ENCODE measurements at places on chromosomes 7 and 10.

- no peak for DNase-seq
Measured at GRCh38 chr7:124792002-124792401, 26.4 kb upstream of the GPR37 start.

DNA sequence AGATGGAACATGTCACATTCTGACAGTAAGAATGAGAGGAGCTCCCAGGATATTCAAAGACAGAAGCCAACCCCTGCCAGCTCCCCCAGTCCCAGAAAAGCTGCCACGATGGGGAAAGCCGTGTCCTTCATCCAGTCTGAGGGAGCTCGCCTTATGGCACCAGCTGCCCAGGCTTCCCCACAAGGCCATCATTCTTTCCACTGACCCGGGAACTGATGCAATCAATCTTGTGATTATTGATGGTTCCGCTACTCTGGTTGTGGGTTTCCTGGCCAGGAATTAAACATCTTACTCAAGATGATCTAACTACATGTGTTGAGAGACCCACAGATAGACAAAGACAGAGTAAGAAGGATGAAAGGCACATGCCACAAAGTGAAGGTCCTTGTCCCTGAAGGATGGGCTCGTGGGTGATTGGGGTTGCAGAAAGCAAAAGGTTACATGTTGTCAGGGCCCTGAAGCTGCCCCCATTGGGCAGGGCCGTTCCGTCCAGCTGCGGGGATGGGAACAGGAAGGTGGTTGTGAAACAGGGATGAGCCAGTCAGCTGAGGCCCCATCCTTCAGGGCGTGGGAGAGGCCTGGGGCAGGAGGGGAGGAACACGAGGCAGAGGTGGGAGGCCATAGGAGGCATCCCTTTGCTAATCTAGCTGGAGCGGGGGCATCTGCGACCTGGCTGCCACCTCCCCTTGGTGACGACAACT is 127.6 kb downstream of the OAT start:
- DNase-seq = no peak

GRCh38 chr10:64648915-64649314 is 1127.7 kb downstream of the REEP3 start:
- no peak for DNase-seq

DNA sequence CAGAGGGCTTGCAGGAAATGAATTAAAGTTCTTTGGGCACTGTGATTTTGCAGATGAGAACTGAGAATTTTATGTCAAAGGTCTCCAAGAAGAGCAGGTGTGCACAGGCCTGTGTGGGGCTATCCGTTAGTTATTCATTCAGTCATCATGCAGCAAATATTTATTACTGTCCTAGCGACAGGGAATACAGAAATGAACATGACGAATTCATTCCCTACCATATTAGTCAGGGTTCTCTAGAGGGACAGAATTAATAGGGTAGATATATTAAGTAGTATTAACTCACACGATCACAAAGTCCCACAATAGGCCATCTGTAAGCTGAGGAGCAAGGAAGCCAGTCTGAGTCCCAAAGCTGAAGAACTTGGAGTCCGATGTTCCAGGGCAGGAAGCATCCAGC is 2.9 kb upstream of the MMP21 start:
- no peak for DNase-seq

DNA sequence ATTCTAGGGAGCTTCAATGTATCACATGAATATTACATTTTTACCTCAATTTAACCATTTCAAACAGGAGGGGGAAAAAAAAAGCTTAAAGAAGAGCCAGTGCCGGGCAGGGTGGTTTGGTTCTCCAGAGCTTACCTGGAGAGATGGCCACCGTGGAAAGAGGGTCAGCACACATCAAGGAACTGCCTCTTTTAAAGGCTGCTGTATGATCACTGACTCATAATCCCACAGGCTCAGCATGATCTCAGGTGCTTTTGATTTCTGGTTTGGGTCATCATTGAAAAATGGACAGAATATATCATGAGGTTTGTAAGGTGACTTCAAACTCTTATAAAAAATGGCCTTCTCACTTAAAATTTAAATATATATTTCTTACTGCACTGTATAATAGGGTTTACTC is 67.5 kb upstream of the MDFIC start:
- no peak for DNase-seq

GRCh38 chr10:13794992-13795612 is 208.3 kb downstream of the PRPF18 start:
- no peak for DNase-seq

DNA sequence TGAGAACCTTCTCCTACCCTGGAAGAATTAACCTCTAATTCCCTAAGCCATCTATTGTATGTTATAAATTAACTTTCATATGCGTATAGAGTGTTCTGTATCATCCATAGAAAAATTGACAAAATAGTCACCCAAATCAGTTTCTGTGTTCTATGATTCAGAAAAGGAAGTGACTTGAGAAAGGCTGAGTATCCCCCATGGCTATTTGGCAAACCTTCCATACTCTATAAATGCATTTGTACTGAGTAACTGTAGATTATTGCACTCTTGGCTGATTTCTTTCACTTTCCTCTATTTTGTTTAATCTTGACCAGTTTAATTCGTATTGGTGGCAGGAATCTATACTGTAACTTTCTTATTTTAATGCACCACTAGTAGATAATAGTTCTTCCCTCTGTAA is 182.2 kb downstream of the HTR7 start:
- peak; percentile 82 for DNase-seq

- no peak for DNase-seq
Measured at GRCh38 chr10:34800624-34801023, 14.5 kb downstream of the PARD3 start.

DNA sequence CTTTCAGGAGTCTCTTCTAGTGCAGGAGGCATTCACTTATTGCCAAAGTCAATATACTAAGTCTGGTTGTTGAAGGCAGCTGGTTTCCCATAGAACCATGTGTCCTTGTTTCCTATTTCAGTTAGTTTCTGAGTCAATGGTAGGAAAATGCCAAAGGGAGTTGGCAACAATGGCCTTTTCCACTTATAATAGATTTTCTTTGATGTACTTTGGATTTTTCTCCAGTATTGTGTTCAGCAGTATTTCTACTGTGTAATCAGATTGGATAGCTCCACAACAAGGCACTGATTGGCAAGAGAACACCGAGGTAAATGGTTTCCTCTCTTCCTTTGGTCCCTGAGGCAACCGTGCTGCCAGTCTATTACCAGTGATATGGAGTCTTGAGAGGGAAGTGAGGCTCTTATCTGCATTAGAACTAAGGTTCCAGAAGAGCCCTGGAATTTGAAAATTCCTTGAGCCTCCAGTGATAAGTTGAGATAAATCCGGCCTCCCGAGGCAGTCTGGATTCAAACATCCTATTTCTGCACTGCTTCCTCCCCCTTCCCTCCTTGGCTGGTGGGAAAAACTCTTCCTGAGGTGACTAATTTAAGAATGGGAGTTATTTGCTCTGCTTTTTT is 7.9 kb upstream of the SEPTIN7 start:
- peak; percentile 51 for DNase-seq

DNA sequence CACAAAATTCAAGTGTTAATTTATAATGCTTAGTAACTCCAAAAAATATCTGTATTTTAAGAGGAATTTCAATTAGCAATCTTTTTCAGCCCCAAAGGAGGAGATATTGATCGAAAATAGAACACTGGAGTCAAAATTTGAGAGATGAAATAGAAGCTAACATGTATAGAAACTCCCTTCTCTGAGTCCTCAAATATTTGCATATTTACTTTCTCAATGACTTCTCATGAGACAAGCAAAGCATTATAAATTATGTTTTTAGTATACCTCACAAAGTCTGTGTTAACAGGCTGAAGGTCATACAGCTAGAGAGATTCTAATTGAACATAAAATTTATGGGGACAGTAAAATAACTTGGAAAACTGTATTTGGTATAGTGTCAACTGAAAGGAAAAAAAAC is 260.5 kb downstream of the GPAM start:
- no peak for DNase-seq

GRCh38 chr10:96986200-96986856 is 154.2 kb downstream of the LCOR start:
- no peak for DNase-seq

DNA sequence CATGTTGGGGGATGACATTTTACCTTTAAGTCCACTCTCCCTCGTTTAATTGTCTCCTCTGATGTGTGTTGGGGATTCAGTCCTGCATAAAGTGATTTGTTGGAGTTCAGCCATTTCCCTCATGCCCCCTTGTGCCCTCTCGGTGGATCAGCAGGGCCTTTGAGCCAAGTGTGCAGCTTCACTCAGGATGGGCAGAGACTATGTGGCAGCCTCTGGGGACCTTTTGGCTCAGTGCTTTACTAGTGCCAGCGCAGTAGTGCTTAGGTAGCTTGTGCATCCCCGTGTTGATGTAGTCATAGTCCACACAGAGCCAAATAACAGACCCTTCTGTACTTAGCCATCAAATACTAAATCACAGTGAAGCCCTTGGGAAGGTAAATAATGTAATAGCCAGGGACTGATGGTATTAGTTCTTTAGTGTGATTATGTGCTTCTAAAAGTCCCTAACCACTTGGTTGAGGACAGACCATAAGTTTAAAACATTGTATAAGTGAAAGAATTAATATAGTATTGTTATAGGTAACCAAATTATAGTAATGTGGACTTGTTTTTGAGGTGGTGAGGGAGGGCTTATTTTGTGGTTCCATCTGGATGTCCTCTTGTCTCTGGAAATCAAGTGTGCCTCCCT is 11.4 kb downstream of the BUB3 start:
- no peak for DNase-seq

DNA sequence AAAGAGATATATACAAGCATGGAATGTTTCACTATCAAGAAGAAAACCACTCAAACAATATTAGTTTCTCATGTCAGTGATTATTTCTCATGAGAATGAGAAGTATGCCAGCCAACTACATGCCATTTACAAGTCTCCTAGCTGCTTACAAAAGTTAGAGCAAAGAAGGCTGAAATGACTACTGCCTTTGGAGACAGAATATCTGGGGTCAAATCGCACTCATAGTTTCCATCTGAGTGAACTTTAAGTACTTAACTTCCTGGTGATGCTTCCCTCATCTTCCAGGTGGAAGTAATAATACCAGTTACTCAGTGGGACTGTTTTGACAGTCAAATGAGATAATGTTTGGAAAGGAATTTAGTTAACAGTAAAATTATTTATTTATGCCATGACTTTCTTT is 42.0 kb upstream of the RHOBTB1 start:
- peak; percentile 52 for DNase-seq

DNA sequence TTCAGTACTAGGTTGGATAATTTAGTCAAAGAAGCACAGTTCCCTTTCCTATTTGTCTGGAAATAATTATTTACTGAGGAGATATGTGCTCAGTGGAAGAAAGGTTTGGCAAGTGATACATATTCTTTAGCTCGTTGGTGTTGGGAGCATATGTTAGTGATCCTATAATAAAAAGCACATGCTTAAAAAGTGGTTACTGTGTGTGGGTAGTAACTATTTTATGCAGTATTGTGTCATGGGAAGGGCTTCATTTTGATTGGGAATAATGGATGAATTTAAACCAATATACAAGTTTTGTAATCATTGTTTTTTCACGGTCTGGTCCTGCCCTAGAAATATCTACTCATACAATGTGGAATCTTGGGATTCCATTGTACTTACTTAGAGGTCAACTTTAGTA is 188.7 kb upstream of the PPP1R3A start:
- no peak for DNase-seq

DNA sequence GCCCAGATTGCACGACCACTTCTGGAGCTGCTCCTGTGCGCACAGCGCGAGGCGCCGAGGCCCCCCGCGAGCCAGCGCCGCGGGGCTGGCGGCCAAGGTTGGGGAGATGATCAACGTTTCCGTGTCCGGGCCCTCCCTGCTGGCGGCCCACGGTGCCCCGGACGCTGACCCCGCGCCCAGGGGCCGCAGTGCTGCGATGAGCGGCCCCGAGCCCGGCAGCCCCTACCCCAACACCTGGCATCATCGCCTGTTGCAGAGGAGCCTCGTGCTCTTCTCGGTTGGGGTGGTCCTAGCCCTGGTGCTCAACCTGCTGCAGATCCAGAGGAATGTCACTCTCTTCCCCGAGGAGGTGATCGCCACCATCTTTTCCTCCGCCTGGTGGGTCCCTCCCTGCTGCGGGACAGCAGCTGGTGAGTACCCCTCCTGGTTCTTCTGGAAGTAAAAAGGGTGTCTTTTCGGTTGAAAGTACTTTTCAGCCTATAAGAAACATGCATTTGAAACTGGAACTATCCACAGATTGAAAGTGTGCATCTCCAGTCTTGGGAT is 683 bp downstream of the INSIG1 start:
- DNase-seq = no peak

GRCh38 chr7:17936321-17936720 is 4.0 kb downstream of the SNX13 start:
- no peak for DNase-seq

DNA sequence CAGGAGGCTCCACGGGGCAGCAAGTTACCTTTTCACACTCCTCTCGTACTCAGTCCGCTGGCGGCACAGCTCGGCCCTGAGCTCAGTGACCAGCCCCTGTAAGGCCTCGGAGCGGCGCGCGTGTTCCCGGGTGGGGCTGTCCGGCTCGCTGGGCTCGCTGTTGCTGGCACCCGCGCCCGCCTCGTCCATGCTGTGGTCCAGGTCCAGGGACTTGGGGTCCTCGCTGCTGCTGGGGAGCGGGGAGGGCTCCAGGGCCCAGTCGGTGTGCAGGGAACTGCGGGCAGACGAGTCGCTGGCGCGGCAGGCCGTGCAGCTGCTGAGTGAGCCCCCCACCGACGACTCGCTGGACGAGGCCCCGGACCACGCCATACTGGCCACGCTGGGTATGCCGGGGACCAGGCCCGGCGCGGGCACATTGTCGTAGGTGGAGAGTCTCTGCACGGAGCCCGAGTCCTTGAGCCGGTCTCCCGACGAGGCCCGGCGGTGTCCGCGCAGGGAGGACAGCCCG is 143.8 kb downstream of the MAPK8 start:
- no peak for DNase-seq

GRCh38 chr10:109062371-109062770 is 860.9 kb downstream of the XPNPEP1 start:
- DNase-seq = peak; percentile 35

GRCh38 chr7:47574482-47575329 is 7.2 kb downstream of the TNS3 start:
- DNase-seq = no peak

DNA sequence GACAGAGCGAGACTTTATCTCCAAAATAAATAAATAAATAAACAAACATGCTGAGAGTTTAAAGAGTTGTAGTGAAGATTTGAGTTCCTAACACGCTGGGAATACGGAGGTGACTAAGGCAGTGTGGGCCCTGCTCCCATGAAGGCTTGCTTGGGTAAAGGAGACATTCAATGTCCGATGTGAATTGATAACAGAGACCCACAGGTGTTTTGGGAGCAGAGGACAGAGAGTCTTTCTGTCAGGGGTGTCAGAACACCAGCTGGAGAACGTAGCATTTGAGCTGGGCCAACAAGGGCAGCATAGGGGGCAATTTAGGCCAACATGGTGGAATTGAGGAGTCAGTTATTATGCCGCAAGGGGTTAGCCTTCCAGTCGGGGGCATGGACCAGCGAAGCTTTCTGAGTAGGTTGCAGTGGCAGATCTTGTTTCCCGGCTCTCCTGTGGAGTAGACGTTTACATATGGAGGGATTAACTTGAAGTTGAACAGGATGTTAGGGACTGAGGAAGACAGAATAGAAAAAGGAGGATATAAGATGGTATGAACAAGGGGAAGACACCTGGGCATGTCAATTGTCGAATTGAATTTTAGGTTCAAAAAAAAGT is 5.6 kb downstream of the PROSER2 start:
- DNase-seq = no peak

Measured in EH (cell line).